ENCODE measurements at places on chromosomes 6 and 20.

- DNase-seq, result no peak
Measured at GRCh38 chr20:48909910-48910309, 11.6 kb upstream of the ARFGEF2 start.

DNA sequence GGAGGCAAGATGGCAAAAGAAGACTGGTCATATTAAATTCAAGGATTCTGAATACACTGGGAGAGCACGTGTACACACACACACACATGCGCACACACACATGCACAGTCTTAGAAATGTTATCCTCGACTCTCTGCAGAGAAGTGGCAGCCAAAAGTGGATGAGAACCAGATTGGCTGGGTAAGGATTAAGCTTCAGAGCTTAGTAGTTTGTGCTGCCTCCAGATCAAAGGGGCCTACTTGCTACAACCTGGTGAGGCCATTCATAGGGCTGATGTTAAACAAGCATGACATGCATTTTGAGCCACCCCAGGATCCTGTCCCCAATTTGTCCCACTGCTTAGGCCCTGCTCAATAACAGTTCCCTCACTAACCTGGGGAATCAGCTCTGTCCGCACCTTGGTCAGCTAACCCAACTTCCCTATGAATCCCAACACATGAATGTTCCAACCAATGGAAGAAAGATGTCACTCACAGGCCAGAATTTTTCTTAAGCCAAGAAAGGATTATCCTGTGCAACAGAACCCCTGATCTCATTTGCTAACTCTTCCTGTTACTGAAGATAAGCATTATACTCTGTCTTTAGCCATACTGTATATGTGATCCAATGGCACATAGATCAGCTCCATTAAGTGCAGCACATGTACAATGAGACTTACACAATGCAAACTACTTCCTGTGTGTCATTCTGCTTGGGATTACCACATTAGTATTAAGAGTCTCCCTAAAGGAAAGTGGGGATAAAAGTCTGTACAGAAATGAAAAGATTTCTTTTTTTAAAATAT, 31.0 kb downstream of the TOMM6 start:
- DNase-seq, result no peak

DNA sequence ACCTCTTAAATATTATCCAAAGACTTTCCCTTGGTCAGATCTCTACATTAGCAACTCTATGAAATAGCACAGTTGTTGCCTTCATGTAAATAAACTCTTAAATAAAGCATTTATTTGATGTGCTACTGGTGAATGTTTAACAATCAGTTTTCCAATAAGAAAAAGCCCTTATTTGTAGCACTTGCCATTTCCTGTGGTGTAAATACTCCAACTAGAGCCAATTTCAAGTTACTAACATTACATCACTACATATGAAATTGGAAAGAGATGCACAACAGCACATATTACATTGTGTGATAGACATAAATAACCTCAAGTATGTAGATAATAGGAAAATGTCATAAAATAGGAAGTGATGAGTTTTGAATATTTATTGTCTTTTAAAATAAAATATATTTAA, 5.0 kb upstream of the MYB start:
- no peak for DNase-seq

GRCh38 chr6:104183816-104184435, 675.8 kb downstream of the HACE1 start:
- no peak for DNase-seq

GRCh38 chr6:106509420-106510089, 119.7 kb downstream of the RTN4IP1 start:
- DNase-seq, result no peak

GRCh38 chr20:37390891-37391525, 45.1 kb downstream of the SRC start:
- DNase-seq, result no peak

- no peak for DNase-seq
Measured at GRCh38 chr6:37369321-37370201, 15.8 kb downstream of the RNF8 start.

- DNase-seq, result no peak
Measured at GRCh38 chr6:153043719-153044118, 41.2 kb upstream of the MTRF1L start.

DNA sequence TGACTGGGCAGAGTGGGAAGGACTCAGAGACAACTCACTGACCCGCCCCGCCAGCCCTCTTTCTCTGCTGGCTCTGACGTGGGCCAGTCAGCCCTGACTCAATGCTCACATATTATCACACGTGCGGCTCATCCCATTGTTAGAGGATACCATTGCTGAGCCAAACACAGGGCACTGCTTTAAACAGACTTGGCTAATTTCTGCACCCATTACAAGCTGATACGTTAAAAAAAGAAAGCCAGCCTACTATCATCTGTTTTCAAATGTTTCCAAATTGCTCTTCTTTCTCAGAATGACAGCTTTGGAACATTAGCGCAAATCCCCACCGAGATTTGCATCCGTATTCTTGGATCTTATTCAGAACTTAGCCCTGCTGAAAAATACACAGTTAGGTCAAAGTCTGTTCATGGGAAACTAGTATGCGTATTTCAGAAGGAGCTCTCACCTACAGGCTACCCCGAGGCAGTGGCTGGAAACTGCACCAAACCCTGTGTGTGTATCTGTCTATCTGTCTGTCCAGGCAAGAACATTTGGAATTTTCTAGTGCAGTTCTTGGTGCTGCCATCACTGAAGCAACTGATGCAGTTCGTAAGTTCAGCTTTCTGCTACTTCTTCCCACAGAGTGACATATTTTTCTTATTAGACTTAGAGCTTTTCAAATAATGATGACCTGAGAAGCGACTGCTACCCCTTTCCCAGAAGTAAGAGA, 32.8 kb downstream of the RAMACL start:
- no peak for DNase-seq

DNA sequence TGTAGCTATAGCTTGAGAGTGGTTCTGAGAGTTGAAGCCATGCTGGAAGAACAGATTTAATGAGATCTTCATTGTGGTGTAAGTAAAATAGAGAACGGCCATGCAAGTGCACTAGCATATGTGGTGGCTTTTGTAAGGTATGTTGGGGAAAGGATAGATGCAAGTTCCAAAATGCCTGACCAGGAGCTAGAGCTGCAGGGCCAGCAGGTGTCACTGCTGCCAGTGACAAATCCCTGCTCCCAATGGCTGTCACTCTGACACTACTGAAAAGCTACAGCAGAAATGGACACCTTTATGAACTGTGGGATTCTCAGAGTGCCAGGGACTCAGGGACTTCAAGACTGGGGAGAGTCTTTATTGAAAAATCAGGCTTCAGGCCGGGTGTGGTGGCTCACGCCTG, 23.1 kb upstream of the VIP start:
- no peak for DNase-seq

GRCh38 chr20:19688031-19688806, 69.8 kb upstream of the RIN2 start:
- DNase-seq, result no peak

DNA sequence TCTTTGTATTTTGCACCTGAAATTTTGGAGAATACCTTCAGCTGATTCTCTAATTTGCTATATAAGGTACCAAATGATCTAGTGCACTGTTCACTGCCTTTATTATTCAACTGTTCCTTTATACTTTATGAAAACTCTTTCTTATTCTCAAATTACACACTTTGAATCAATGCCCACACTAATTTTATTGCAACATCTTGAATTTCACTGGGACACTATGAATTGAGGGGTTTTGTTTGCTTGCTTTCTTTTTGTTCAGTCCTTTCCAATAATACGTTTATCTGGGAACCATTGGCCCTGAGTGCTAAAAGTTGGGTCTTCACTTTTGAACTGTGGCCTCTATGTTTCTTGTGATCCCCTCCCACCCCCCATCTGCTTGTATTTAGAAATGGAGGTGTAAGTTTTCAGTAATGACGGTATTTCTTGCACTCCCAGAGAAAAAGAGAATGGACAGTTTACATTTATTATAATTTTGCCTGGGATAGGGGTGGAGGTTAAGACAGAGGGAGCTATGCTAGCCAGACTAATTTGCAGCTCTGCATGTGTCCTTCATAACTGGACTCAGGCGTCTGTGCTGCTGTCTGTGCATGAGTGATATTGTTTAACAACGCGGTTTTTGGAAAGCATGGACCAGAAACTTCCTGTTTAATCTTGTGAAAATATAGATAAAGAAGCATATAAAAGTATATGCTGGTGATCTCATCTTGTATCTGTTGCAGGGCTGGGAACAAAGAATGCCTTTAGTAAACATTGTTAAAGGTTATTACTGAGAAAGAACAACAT, 98.1 kb downstream of the DNAH8 start:
- DNase-seq, result no peak

DNA sequence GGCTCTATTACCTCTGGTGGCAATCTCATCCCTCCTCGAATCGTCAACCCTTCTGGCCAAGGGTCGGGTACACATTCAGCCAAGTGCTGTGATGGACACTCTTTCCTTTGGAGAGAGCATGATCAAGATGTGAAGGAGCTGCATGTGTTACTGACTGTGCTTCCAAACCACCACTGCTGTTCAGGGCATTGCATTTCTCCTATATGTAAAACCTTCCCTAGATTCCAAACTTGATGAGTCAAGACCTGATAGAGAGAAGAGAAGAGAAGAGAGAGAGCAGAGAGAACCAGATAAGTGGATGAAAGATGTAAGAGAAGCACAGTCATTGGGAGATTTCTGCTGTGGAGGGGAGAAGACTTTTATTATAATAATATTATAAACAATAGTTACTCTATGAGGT, 162.2 kb downstream of the KCNQ5 start:
- no peak for DNase-seq

DNA sequence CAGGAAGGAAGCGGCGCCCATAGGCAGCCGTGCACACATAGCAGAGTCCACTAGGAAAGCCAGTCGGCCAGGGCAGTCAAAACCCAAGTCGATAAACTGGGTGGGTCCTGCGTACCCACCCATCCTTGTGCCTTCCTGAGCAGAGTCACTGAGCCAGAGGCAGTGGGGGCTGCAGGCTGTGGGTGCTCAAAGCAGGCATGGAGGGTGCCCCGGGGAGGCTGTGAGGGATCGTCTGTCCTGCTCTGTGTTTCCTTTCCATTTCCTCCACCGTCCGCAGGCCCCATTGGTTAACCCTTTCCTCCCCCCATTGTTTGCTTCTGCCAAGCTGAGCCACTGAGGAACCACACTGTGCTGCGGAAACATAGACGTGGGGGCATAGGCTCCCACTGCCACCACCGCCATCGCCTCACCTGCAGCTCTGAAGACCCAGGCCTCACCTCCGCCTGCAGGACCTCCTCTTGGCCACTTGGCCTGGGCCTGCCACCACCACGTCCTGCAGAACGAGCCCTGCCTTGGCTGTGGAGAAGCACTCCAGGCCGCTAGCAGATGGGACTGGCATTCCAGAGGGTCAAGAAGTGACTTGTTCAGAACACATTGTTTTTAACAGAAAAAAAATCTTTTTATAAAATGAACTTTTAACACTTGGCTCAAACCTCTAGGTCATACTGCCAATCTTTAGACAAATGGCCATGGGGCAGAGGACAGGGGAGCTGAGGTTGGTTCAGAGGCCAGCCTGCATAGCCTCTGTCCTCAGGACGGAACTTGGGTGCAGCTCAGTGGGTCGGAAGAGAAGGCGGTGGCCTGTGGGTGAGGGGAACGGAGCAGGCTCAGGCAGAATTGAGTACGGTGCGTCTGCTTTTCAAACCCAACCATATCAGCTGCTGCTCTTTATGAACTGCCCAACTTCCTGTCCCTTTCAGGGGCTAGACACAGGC, 52.6 kb downstream of the TCP11 start:
- no peak for DNase-seq

DNA sequence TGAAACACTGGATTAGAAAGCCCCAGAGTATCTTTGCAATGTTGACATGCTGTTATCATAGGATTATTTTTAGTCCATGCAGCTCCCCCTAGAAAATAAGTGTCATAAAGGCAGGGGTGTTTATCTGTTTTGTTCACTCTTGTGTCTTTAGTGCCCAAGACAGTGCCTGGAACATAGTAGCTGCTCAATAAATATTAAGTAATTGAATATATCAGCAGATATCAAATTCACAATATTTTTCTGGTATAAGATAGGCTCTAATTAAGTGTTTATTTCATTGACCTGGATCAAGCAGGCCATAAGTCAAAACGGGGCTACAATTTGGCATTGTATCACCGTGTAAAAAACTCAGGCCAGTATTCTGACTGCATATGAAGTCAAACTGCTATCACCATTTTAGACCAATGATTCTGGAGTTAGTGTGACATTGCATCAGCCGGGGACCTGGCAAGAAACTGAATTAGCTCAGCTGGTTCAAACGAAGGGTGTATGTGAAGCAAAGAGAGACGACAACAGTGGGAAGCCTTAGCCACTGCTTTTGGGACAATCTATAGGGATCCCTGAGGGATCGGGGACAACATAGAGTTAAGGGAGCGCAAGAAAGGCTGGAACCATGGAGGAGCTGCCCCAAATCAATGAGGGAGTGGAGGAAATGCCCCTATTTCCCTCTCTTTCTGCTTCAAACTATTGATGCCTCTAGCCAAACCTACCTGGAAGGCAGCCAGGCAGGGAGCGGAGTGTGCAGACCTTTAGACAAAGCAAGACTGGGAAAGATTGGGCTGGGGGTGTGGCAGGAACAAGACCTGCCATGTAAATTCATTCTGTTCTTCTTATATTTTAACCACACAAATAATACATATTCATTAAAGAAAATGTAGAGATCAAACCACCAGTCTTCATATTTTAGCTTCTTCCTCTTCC, 112.2 kb downstream of the PLEKHG1 start:
- DNase-seq, result no peak

GRCh38 chr6:79949233-79949632, 1.9 kb upstream of the ELOVL4 start:
- peak; percentile 80 for DNase-seq

DNA sequence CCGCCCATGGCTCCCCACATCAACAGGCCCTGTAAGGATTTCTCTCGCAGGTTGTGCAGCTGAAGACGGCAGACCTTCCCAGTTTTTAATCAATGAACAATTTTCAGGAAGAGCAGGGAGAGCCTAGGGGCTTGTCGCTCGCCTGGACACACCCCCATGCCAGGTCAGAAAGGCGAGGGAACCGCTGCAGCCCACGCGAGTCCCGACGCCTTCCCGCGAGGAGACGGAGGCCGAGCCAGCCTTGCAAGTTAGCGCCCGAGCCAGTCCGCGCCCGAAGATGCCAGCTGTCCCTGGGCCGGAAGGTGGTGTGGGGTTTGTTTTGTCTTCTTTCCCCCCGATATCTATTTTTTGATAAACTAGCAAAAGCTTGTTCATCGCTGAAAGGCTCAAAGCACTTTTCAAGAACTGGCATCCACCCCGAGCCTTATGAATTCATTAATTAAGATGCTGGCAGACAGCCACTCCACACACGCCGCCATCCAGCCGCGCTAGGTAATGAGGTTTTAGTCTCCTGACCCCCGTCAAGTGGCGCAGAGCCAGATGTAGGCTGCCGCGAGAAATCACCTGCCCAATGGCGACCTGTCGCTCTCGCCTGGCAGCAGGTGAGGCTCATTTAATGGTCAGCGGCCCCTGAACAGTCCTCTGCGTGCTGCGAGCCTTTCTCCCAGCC, 6.6 kb downstream of the CCDC167 start:
- DNase-seq, result no peak

DNA sequence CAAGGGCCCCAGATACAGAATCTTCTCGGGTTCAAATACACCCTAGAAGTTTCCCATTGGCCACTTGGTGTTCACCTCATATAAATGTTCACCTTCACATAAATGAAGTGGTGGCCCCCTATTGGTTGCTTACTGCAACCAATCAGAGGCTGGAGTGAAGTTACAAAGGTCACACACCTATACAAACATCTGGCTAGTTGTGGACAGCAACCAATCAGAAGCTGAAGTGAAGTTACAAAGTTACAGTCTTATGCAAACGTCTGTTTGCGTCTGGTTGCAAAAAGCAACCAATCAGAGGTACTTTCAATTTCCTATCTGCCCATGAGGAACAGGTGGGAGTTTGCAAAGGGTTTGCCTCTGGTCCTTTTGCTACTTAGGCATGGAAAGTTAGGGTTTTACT, 206.5 kb upstream of the BMP2 start:
- no peak for DNase-seq

All from CD4-positive, alpha-beta T cell treated with Interleukin-21 for 1 hour (primary cell).